Omental fat pad (tissue), 4 donors: ENCODE measurements at places on chromosomes 7 and 10.

DNA sequence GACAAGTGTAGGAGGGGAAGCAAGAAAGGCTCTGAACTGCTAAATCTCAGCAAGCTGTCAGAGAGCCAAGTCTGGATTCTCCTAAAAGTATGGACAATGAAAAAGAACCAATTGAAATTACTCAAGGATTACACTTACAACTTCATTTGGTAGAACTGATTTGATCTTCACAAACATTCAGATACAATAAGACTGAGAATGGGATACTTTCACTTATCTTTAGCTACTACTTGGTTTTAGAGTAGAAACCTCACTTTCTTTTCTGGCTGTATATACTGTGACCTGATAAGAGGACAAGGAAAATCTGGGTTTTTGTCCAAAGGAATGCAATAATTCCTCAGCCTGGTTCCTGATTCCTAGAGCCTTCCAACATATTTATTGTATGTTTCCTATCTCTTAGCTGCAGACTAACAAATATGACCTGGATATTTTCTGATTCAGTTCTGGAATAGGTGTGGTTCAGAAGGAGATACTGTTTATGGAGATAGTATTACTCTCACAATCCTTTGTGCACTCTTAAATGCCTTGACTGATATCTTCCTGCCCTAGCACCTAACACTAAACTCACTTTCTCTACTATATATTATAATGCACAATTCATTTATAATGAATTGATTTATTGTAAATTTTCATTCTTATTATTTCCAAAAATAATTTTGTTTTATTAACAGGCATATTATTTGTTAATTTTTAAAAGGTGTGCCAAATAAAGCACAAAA lies 7.3 kb downstream of the SEMA3A start:
- no peak for DNase-seq

GRCh38 chr10:54772468-54773122 lies 28.4 kb downstream of the PCDH15 start:
- no peak for DNase-seq

- DNase-seq, result no peak
Measured at GRCh38 chr7:106731187-106731586, 70.2 kb upstream of the CCDC71L start.

DNA sequence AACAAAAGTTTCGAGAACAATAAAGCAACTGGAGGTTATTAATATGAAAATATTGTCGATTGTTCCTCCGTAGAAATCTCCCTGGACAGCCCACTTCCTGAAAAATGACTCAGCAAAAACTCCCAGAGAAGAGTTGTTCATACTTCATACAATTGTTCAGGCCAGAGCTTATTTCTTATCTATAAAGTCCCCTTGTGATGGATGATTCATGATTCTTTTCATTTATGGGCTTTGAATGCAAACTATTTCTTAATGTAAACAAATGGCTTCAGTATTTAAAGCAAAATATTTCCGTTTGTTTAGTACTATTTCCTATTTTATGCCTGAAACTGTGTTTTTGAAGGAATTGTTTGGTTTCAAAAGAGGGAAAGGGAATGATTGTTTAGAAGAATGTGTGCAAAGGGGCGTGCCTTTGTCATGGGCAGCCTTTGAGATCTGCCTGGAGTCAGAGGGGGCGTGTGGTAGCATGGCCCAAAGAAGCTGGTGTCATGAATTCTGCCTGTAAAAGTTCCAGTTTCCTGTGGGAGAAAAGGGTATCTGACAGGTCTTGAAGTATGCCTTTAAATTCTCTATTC lies 26.2 kb upstream of the EXOC6 start:
- no peak for DNase-seq

GRCh38 chr7:519484-520390 lies at the start of gene PDGFA:
PDGFA (minus strand) TSS chr7:519846; CDS start chr7:519001, 845 bp downstream.
- DNase-seq, result no peak

GRCh38 chr10:89217057-89217990 lies 10.2 kb upstream of the CH25H start:
- DNase-seq, result peak; percentile 66

DNA sequence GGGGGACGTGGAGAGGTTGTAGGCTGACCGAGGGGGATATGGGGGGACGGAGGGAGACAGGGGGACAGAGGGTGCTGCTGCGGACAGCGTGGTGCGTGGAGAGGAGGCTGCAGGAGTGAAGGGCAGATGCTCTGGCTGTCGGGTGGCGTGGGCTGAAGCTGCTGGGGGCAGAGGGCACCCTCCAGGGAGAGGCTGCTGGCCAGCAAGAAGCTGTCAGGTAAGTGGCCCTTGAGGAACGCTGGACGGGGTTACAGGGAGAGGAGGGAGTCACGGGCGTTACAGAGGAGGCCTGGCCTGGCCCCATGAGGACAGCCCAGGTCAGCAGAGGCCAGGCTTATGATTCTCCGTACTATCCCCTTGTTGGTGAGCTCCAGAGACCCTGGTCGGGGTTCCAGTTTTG lies 27.1 kb downstream of the YKT6 start:
- no peak for DNase-seq

GRCh38 chr7:43041105-43041504 lies 71.3 kb upstream of the HECW1 start:
- DNase-seq, result no peak

- DNase-seq, result no peak
Measured at GRCh38 chr7:149370790-149371189, 90.1 kb downstream of the ZNF777 start.

GRCh38 chr10:71419750-71420149 lies 23.0 kb downstream of the CDH23 start:
- DNase-seq, result no peak

DNA sequence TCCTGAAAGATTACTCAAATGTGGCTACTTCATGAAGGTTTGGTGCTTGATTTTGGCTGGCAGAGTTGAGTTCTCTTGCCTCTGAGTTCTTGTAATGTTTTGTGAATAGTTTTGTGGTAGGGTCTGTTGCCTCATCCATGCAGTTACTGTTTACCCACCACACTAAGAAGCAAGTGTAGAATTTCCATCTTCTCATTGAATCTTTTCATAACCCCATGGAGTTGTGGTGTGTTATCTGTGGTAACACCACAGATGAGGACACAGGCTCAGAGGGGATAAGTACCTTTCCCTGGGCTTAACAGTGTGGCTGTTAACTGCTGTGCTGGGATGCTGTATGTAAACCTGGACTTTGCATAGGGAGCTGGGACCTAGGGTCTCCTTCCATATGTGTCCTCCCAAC lies 186.3 kb downstream of the CAMK1D start:
- no peak for DNase-seq

GRCh38 chr10:78284381-78284780 lies 250.7 kb downstream of the RPS24 start:
- DNase-seq, result no peak

- no peak for DNase-seq
Measured at GRCh38 chr7:1900847-1901246, 230.8 kb downstream of the ELFN1 start.

- no peak for DNase-seq
Measured at GRCh38 chr7:83457022-83457892, 191.7 kb downstream of the SEMA3E start.

- no peak for DNase-seq
Measured at GRCh38 chr7:95527776-95528250, 42.1 kb downstream of the ASB4 start.

DNA sequence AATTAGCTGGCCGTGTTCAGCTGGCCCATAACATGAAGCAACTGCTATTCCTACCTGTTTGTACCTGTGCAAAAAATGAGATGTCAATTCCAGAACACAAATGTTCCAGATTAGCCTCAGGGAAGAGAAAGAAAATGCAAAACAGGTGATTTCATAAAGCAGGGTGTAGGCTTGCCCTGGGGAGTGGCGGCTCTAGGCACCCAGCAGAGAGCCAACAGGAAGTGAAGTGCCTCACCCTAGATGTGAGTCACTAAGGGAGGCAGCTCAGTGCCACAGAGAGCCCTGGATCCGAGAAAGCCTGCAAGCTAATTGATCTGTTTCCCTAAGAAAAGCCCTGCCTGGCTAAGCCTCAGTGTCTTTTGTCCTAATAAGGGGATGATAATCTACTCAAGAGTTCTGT lies 240.0 kb downstream of the ARHGAP21 start:
- DNase-seq, result no peak

GRCh38 chr10:103455235-103455634 lies 3.1 kb upstream of the CALHM2 start:
- no peak for DNase-seq

DNA sequence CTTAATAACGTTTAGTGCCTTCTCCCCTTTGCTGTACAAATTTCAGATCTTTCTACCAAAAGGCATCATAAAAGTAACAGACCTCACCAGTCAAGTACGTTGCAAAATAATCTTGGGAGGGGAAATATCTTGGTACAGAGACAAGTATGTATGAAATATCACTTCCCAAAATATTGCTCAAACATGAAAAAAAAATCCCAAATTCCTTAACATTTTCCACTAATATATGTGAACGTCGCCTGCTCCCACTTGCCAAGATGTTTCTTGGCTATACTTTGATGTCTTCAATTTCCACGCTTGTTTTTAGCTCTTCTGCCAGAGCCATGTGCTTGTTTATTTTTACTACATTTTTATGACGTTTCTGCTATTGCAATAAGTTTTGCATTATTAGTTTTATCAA lies 223.5 kb downstream of the PLXNA4 start:
- DNase-seq, result no peak

GRCh38 chr10:132162021-132162531 lies 24.7 kb upstream of the DPYSL4 start:
- no peak for DNase-seq

- no peak for DNase-seq
Measured at GRCh38 chr7:5613607-5614006, 167.9 kb downstream of the RNF216 start.

GRCh38 chr7:13641714-13642113 lies 347.8 kb downstream of the ETV1 start:
- DNase-seq, result no peak

DNA sequence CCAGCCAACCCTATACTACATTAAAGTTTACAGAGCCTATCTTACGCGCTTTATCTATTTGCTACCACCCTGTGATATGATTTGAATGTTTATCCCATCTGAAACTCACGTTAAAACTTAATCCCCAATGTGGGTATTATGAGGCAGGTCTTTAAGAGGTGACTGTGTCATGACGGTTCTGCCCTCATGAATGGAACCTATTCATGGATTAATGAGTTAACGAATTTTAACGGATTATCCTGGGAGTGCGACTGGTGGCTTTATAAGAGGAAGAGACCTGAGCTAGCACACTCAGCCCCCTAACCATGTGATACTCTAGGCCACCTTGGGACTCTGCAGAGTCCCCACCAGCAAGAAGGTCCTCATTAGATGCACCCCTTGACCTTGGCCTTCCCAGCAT lies 37.8 kb downstream of the SRPK2 start:
- DNase-seq, result no peak
